ENCODE measurements at places on chromosomes 12 and 14.

- peak; percentile 74 for DNase-seq
These were observed at the start of gene PSMB5 for GRCh38 chr14:23034498-23035302. Gene PSMB5 (minus strand): TSS chr14:23034900. CDS start chr14:23034881, 19 bp downstream.

DNA sequence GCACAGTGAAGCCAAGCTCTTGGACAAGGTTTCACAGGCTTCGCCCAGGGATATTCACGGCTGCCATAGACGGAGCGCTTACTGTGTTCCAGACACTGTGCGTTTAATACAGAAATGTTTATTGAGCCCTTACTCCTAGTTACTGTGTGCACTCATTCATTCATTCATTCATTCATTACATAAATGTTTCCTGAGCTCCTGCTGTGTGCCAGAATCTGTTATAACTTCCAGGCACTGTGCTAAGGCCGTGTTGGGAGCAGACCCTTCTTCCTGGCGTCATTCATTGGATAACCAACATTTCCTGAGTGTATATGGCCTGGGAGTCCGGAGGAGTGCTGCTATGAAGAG, 760 bp upstream of the MED13L start:
- DNase-seq, result no peak

- DNase-seq, result no peak
These were observed 10.7 kb upstream of the WDR89 start for GRCh38 chr14:63652406-63652805.

- no peak for DNase-seq
These were observed 31.6 kb downstream of the KRT80 start for GRCh38 chr12:52160200-52160599.

DNA sequence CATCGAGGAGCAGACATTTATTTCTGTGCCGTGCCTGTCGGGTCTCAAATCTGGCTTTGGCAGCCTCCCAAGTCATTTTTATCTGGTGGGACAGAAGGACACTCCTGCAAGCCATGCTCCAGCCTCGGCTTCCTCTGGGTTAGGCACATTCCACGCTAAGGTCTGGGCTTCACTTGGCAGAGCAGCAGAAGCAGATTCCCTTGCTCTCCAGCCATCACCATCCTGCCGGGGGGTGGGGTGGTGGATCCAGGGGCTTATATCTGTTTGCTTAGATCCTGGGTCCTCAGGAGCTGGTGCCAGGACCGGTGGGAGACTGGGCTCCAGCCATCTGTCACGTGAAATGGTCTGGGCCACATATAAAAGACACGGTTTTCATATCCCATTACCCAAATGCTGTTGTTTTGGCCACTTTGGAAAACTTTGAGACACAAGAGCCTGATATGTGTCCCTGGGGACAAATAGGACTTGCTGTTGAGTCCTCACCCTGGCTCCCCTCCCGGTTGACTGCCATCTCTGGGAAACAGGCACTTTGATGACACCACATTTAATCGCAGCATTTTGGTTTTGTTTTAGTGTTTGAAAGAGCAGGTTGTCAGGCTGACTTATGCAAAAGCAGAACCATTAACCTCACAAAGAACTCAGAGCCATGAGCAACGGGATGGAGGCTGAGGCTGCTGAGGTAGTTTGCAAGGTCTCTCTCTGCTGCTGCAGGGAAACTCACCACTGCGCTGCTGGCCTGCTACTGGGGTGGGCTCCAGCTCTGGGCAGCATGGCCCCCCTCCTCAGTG, 69.6 kb upstream of the PRMT8 start:
- no peak for DNase-seq

GRCh38 chr12:89051065-89051677, 301.1 kb downstream of the DUSP6 start:
- DNase-seq, result peak; percentile 44

- DNase-seq, result no peak
These were observed 1028.7 kb downstream of the AACS start for GRCh38 chr12:126093908-126094307.

GRCh38 chr12:57781244-57781643, 1.3 kb upstream of the TSFM start:
- DNase-seq, result no peak
